ENCODE measurements at places on chromosomes 7 and 10.

- no peak for DNase-seq
Observed at GRCh38 chr7:39676346-39676745, 53.0 kb downstream of the RALA start.

- DNase-seq = no peak
Observed at GRCh38 chr10:24533981-24534380, 189.7 kb downstream of the ARHGAP21 start.

DNA sequence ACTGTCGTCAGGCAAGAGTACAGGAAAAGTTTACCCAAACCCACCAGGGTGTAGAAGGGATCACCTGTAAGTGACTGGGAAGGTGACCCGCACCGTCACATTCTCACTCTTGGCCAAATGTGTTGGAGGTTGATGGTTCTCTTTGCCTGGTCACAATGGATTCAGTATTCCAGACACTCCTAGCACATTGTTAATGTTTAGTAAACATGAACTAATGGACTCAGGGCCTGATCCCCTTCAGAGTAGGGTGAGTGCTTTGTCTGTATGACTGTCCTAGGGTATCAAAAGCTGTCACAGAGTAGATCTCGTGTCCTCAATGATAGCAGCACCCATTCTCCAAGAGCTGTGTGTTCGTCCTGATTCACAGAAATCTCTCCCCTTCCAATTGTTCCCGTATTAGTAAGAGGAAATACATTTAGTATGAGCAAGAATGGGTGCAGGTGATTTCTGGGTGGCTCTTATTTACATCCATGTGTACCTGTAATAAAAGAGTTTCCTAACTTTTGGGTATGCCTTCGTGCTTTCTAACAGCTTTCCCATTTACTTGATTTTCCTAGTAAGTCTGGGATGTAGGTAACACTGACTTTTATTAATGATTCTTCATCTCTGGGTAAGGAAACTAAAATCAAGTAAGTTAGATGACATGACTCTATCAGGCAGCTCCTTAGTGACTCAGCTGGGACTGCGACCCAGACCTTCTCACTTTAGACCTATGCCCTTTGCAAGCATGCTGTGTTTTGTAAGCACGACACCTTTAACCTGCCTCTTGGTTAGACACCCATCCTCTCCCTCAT is 4.7 kb downstream of the EEPD1 start:
- DNase-seq = no peak

- DNase-seq = no peak
Observed at GRCh38 chr7:85274454-85274853, 87.6 kb upstream of the SEMA3D start.

- DNase-seq = no peak
Observed at GRCh38 chr10:12629767-12630165, 280.4 kb downstream of the CAMK1D start.

GRCh38 chr10:58013406-58013805 is 254.3 kb downstream of the IPMK start:
- DNase-seq = no peak

DNA sequence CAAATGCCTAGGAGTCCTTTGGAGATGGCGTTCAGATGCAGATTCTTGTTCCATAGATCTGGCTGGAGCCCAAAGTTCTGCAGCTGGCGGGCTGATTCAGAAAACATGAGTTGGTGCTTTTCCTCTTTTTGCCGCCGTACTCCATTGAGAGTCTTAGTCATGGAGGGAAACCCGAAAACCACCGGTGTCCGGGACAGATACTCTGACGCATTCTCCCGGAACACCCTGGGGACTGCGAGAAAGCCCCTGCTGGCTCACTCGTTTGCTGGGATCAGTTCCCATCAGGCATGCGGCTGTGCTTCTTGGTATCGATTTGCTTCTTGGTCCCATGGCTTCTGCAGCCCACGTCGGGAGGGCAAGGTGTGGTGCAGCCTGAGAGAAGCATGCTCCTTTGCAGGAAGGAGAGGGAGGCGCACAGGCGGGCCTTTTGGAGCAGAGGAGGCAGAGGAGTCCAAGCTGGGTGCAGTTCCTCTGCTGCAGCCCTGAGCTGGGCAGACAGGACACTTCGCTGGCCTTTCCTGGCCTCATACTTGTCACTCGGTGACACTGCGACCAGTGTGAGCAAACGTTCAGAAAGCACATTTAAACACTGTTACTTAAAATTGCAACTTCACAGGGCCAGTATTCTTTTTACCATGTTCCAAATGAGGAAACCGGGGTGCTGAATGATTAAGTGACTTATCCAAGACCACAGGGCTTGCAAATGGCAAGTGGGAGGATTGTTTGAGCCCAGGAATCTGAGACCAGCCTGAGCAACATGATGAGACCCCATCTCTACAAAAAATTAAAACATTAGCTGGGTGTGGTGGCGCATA is 30.6 kb upstream of the PFKFB3 start:
- DNase-seq = peak; percentile 67
